T-cell (primary cell): ENCODE measurements at places on chromosomes 6 and 20. TPM values are rescaled to one million over a fixed set of nuclear protein-coding genes. Genes with fewer than 3 reads are reported as not detected.
A peak's percentile ranks its signal among the peaks of the same experiment; 100 is the strongest.

DNA sequence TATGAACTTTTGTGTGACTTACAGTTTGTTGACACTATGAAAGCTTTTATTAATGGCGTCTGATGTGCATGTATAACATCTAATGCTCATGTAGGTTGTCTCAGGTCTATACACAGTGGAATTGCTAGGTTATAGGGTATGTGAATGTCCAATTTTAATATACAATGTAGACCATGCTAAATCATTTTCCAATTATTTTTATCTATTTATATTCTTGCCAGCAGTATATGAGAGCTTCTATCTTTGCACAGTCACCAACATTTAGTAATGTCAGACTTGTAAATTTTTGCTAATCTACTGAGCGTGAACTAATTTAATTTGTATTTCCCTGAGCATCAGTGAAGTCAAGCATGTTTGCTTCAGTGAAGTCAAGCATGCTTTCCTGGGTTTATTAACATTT lies 64.4 kb downstream of the TPD52L1 start:
- DNase-seq = no peak

GRCh38 chr20:39899881-39900280 lies 789.2 kb downstream of the MAFB start:
- no peak for DNase-seq

- DNase-seq = peak; percentile 32
Observed at GRCh38 chr20:50580016-50580747, 70.0 kb downstream of the PTPN1 start.

DNA sequence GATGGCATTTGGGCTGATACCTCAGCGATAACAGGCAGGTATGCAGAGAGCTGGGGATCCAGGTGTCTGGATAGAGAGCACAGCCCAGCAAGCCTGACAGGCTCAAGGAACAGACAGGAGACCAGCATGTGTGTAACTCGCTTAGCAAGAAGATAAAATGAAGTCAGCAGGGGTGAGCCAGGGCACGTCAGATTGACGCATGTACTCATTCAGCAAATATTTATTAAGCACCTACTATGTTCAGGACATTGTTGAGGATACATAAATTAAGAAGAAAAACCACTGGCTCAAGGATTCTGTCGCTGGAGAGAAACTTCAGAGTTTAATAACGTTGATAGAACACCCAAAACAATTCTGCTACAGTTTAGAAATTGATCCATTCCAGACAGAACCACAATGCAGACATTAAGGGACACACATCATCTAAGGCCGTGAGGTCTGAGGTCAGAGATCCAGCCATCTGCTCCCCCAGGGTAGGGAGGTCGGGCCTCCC lies 1.0 kb upstream of the DUSP22 start:
- no peak for DNase-seq

GRCh38 chr6:106098383-106099234 lies 12.5 kb downstream of the PRDM1 start:
- DNase-seq = peak; percentile 77

GRCh38 chr20:42701948-42702347 lies 487.8 kb downstream of the PTPRT start:
- DNase-seq = no peak

GRCh38 chr6:81999270-81999669 lies 246.8 kb upstream of the TENT5A start:
- DNase-seq = no peak

DNA sequence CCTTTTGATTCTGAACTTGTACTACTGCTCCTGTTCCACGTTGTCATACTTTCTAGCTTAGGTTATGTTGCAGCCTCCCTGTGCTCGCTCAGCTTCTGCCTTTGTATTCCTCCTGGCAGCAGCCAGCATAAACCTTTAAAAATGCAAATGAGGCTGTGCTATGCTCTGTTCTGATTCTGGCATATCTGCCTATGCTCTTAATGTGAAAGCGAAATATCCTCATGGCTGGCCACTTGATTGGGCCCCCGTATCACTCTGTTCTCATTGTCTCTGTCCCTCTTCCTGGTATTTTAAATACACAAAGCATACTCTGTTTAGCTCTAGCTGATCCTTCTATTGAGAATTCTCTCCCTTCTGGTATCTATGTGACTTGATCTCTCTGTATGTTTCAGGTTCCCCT lies 139.0 kb downstream of the JARID2 start:
- DNase-seq = no peak

GRCh38 chr6:34455831-34456230 lies 10.0 kb upstream of the PACSIN1 start:
- no peak for DNase-seq

The KHDC1 gene
- total RNA-seq = 1.3 TPM

The EYA2 gene
- not detected for total RNA-seq

The MACROD2 gene
- total RNA-seq = not detected

The LTA gene
- total RNA-seq = 16.8 TPM
